ENCODE measurements at places on chromosomes 5 and 9.

GRCh38 chr9:38039907-38040682 lies 28.9 kb downstream of the SHB start:
- no peaks in the 10 kb centered on the region for H3K27me3 ChIP-seq
- no peaks in the 10 kb centered on the region for H3K36me3 ChIP-seq
- no peak overlapping the region for H3K27ac ChIP-seq
- H3K4me1 ChIP-seq, result peaks cover 86% of the 10 kb centered on the region

- DNase-seq, result no peak
- H3K4me3 ChIP-seq, result no peak overlapping the region
- no peaks in the 10 kb centered on the region for H3K4me1 ChIP-seq
- H3K36me3 ChIP-seq, result no peaks in the 10 kb centered on the region
- H3K27ac ChIP-seq, result no peak overlapping the region
- no peaks in the 10 kb centered on the region for H3K27me3 ChIP-seq
Observed at GRCh38 chr9:28909526-28909925, 1336.2 kb upstream of the C9orf72 start.

GRCh38 chr5:68395926-68396511 lies 180.5 kb downstream of the PIK3R1 start:
- no peaks in the 10 kb centered on the region for H3K36me3 ChIP-seq
- no peak overlapping the region for H3K4me3 ChIP-seq
- no peaks in the 10 kb centered on the region for H3K4me1 ChIP-seq
- no peak for DNase-seq
- peaks cover 7% of the 10 kb centered on the region for H3K27me3 ChIP-seq
- no peak overlapping the region for H3K27ac ChIP-seq

- peaks cover 37% of the 10 kb centered on the region for H3K4me1 ChIP-seq
- H3K27ac ChIP-seq, result peak overlapping the region; percentile 14
- H3K36me3 ChIP-seq, result peaks cover 4% of the 10 kb centered on the region
- no peak for DNase-seq
- no peak overlapping the region for H3K4me3 ChIP-seq
- no peaks in the 10 kb centered on the region for H3K27me3 ChIP-seq
Observed at GRCh38 chr5:107487056-107487542, 183.6 kb downstream of the EFNA5 start.

GRCh38 chr5:149162401-149163084 lies 21.2 kb downstream of the ABLIM3 start:
- no peaks in the 10 kb centered on the region for H3K36me3 ChIP-seq
- no peak overlapping the region for H3K27ac ChIP-seq
- H3K27me3 ChIP-seq, result peaks cover 16% of the 10 kb centered on the region
- no peak overlapping the region for H3K4me3 ChIP-seq
- H3K4me1 ChIP-seq, result no peaks in the 10 kb centered on the region

DNA sequence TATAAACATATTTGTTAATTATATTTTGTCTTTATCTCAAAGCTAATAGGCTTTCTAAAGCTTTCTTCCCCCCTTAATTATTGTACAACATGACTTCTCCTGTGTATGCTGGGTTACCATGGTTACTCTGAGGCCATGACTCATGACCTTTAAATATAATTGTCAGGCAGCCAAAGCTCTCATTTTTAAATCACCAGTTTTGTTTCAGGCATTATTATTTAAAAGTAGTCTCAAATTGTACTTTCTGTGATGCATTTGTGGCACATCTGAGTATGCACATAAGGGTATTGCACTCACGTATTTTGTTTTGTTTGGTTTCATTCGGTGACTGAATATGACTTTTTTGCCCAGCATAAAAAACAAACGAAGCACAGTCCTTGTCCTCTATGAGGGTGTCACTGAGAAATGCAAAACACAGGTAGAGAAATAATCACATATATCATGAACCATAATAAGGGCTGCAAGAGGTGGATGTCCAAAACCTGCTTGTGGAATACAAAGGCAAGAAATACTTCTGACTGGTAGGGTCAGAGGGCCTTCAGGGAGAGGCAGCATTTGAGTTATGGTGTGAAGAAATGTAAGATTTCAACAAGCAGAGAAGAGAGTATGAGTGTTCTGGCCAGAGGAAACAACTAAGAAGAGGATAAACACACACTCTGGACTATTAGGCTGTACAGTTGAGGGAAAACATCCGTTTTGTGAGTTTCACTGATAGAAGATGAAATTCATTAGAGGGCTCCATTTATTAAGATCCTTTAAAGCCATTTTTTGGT lies 2.1 kb downstream of the CCDC192 start:
- H3K27ac ChIP-seq, result no peak overlapping the region
- DNase-seq, result no peak
- peaks cover 6% of the 10 kb centered on the region for H3K27me3 ChIP-seq
- H3K4me1 ChIP-seq, result peaks cover 45% of the 10 kb centered on the region
- H3K36me3 ChIP-seq, result no peaks in the 10 kb centered on the region

Measured in nephron progenitor cell (in vitro differentiated cells).